ENCODE measurements at places on chromosomes 1 and 21.

DNA sequence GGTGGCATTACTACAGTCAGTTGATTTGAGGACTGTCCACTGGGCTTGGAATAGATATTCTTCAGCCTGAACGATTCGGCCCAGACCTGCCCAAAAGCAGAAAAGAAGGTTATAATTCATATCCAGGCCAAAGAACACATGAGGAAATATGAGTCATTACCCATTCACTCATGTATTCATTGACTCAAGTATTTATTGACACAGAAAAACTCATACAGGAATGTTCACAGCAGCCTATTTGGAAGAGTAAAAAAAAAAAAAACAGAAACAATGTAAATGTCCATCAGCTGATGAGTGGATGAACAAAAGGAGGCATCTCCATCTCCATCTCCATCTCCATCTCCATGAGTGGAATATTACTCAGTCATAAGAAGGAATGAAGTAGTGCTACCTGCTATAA is 15.9 kb downstream of the ZMYND12 start:
- DNase-seq, result no peak

- no peak for DNase-seq
These were observed 116.3 kb downstream of the GLUL start for GRCh38 chr1:182275271-182275670.

- no peak for DNase-seq
These were observed 35.3 kb downstream of the VWA5B1 start for GRCh38 chr1:20325844-20326420.

- no peak for DNase-seq
These were observed 80.2 kb upstream of the ACTL8 start for GRCh38 chr1:17674726-17675500.

DNA sequence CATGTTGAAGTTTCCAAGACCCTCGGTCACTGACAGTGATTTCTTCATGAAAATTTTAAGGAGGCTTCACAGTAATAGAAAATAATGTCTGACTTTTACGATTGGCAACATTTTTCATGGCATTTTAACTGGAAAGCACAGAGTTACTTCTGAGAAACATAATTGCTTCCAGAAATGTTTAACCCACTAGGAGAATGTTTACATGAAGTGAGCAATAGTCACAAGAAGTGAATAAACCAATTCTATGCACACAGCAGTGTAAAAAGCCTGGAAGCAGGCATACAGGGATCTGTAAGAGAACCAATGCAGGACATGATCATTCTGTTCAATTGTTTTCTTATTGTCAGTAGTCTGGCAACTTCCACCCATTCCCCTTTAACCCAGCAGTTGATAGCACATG is 316.2 kb upstream of the CXADR start:
- DNase-seq, result no peak

DNA sequence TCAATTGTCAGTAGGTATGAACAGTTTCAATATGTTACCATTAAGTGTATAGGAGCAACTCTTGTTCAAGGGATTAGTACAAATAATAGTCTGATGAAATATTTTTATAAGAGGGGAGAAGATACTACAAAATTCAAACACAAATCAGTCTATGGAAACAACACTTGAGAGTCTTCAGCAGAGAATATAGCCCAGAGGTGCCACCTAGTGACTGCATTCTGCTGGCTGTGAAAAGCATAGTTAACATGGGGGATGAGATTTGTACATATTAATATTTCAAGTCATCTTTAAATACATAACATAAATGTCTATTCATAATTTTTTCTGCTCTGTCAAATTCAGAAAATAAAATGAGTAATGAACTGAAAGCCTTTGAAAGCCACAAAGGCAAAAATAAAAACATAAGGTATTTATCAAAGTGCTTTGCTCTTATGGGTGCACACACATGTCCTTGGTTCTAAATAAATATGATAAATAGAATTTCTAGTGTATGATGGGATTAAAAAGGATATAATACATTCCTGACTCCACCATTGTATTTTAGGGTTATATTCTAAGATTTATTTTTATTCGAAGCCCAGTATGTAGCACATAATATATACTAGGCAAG is 440.9 kb upstream of the ZRANB2 start:
- DNase-seq, result no peak

GRCh38 chr1:205589046-205589445 is 42.8 kb downstream of the ELK4 start:
- DNase-seq, result no peak

DNA sequence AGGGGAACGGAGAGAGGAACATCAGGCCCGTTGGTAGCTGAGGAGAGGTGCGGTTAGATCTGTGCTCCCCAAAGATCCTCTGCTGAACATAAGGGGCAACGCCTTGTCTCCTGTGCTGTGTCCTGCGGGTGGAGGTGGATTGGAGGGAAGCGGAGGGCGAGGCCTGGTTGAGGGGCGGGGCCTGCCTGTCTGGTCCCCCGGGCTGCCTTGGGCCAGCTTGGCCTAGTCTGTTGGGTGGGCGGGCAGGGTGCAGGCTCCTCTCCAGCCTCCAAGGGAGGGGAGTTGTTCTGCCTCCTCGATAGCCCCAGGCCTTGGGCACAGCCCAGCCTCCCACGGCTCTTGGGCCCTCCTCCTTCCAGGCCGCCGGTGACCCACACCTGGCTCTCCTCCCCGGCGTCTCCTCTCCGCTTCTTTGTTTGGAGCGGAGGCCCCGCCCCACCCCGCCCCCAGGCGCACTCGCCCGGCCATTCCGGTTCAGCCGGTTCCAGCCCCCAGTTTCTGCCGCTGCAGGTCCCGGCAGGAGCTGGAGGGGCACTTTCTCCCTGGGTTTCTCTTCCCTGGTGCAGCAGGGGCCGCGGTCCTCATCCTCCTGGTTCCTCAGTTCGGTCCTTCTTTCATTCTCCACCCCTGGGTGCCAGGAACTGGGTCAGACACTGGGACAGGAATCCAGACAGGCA is 19.4 kb downstream of the PTPRF start:
- DNase-seq, result no peak

DNA sequence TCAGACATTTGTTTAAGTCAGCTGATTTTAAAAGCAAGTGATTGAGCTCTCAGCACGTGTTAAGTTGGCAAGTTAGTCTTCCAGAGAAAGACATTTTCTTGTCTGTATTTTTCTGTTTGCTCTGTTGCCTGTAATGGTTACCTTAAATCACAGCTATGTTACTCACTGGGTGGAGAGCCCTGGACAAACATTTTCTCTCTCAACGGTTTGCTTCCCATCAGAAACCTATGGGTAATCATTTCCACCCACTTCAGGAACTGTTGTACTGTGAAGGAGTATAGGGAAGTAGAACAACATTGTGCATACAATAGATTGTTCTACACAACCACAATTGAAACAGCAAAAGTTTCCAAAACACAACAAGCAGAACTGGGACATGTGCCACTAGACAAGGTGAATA is 113.9 kb upstream of the DPT start:
- no peak for DNase-seq

DNA sequence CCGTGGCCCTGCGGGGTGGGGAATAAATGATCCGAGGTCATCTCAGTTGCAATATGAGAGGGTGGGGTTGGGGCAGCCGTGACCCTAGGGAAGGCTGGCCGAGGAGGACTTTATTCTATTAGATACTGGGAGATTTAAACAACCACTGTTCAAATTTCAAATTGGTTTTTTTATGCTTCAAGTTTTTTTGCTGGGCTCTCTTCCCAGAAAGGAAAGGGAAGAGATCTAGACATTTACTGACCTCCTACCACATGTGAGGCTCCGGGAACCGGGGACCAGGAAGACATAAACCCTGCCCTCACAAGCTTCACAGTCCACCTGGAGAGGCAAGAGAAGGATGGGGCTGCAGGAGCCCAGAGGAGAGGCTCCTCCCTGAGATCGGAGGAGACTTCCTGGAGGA is 207.3 kb downstream of the FOXD2 start:
- no peak for DNase-seq

GRCh38 chr21:45863751-45864150 is 117.8 kb upstream of the COL6A1 start:
- DNase-seq, result no peak

GRCh38 chr1:193514397-193514796 is 328.0 kb upstream of the B3GALT2 start:
- no peak for DNase-seq

- DNase-seq, result no peak
These were observed 39.1 kb downstream of the CRYAA start for GRCh38 chr21:43207868-43208267.

DNA sequence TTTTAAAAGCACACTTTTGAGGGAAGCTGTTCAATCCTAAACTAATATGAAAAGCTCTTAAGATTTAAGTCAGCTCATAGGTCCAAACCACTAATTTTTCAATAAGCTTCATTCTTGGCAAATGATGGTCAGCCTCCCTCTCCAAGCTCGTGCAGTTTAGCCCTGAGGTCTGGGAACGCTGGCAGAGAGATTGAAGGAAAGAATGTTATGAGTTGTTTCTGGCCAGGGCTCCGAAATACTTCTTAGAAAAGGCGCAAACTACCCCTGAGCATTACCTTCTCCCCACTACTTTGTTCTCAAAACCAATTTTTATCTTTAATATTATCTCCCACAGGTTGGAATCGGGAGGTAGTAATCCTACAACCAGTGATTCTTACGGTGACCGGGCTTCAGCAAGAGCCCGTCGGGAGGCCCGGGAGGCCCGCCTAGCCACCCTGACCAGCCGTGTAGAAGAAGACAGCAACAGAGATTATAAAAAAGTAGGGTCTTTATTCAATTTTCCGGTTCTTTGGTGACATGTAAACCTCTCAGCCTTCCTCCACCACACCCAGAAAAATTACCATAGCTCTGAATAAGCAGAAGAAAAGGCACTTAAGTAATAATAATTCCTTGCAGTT is 147.7 kb downstream of the SYT2 start:
- DNase-seq, result no peak

DNA sequence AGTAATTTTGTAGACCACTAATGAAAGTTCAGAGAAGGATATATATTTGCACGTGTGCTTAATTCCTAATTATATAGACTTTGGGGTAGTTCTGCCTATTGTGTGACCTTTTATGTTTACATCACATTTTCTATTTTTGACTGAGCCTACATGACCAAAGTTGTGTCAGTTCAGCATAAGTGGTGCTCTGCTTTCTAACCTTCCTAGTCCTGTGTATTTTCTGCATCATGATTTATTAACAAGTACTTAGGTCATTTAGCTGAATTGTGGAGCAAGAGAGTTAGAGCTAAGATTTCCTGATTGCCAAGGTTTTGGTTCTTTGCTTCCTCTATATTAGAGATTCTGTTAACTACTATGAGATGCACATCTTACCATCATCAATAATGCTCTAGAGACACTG is 176.0 kb downstream of the C1orf21 start:
- no peak for DNase-seq
